ENCODE measurements at places on chromosomes 11 and 22.

GRCh38 chr11:86954269-86955110, 705 bp downstream of the FZD4 start:
- no peak for DNase-seq

- no peak for DNase-seq
Measured at GRCh38 chr11:9210922-9211320, 54.2 kb downstream of the DENND5A start.

- no peak for DNase-seq
Measured at GRCh38 chr11:103215812-103216211, 106.6 kb downstream of the DYNC2H1 start.

DNA sequence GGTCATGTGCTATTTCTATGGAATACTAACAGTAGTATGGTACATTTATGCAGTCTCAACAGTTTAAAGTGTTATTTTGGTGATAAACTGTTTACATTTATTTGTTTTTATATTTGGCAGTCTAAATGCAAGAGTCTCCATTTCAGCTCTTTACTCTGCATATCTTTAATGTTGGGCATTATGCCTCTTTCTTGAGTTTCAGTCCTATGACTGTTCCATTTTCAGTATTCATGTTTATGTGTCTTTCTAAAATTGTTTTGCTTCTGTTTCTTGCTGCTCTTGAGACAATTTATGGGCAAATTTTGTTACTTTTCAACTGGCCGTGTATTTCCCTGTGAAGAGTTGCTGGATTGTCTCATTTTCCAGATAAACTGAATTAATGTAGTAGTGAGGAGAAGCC, 6.6 kb upstream of the RAB30 start:
- no peak for DNase-seq

DNA sequence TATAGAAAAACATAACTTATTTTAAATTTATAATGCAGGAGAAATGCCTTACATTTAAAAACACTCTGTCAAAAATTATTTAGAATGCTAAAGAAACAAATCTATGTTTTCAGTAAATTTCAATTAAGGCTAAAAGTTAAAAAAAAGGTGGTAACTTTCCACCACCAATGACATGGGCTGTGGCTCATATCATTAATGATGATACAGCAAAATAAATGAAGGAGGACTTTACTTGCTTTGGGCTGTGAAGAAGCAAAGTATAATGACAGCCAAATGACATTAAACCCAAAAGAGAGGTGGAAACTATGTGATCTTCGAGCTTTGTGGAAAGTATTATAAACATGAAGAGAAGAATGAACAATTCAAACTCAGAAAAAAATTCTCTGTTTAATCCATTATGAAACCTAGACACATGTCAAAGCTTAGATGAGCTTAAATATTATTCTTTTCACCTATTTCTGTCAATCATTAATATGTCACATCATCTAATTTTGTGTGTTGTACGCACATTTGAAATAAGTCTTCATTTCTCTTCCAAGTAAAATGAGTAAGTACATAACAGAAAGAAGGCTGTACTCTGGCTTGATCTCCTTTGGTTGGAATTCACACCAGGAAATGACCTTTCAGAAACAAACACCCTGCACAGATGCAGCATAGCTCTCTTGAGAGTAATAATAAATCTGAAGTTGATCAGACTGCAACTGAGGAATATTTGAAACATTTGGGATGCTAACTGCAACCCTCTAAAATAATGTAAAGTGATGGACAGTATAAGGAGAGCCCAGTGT, 265.8 kb downstream of the TTC28 start:
- no peak for DNase-seq

Measured in activated CD4-positive, alpha-beta T cell treated with anti-CD3 and anti-CD28 coated beads, Interleukin-2, amount 50 U/mL, for 24 hours (primary cell).